Fibroblast of mammary gland (primary cell): ENCODE measurements at places on chromosomes 16 and 17.
A peak's percentile ranks its signal among the peaks of the same experiment; 100 is the strongest.

GRCh38 chr16:23858542-23858941, 22.8 kb downstream of the PRKCB start:
- DNase-seq: no peak

- no peak for DNase-seq
Observed at GRCh38 chr17:45108595-45109521, 23.5 kb downstream of the PLCD3 start.

- DNase-seq: no peak
Observed at GRCh38 chr16:22898131-22898530, 84.2 kb downstream of the HS3ST2 start.

DNA sequence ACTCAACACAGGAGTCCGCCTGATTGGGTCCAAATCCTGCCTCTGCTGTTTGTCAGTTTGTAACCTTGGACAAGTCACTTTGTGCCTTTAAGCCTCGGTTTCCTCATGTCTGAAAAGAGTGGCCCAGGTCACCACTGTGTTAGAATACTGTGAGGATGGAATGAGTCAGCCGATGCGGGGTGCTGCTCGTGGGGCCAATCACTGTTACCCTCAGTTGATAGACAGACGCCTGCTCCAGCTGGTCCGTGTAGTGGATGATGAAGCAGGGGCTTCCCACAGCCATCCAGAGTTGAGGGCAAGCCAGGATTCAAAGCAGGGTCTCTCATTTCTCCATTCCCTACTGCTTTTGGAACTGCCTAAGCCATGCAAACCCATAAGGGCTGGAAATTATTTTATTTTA, 5.8 kb downstream of the FBXL19 start:
- no peak for DNase-seq

DNA sequence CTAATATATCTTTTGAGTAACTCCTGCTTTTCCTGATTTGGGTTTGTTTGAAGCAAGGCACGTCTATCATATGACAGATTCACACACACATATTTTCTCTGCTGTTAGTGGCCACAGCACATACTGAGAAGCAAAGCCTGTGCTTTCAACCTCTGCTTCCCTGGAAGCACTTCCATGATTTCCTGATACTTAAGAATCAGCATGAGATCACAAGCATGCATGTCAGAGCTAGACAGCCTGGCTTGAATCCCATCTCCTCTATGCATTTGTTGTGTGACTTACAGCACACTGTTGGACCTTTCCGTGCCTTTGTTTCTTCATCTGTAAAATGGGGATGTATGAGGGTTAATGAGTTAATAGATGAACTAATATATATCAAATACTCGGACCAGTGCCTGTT, 151.1 kb upstream of the NOL11 start:
- DNase-seq: no peak

DNA sequence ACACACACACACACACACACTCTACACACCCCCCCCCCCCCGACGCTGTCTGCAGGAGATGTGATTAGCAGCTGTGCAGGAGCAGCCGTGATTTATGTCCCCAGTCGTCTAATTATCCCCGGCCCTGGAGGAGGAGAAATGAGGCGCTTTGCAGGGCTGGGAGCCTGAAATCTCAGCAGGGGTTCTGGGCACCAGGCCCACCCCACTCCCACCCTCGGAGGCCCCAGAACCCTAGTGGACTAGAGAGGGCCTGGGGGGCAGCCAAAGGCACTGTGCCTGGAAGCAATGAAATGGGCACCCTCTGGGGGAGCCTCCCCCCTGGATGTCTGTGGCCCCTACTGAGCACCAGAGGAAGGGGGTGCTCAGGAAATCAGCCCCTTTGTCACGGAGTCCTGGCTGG, 134.2 kb upstream of the CIBAR2 start:
- DNase-seq: no peak

GRCh38 chr17:29368926-29369325, 21.2 kb upstream of the TAOK1 start:
- no peak for DNase-seq

- no peak for DNase-seq
Observed at GRCh38 chr16:15517743-15518377, 83.5 kb downstream of the BMERB1 start.

GRCh38 chr17:29246628-29247027, at the start of gene CRYBA1:
CRYBA1 (plus strand) TSS chr17:29246859; CDS start chr17:29246864, 5 bp downstream.
- DNase-seq: no peak

DNA sequence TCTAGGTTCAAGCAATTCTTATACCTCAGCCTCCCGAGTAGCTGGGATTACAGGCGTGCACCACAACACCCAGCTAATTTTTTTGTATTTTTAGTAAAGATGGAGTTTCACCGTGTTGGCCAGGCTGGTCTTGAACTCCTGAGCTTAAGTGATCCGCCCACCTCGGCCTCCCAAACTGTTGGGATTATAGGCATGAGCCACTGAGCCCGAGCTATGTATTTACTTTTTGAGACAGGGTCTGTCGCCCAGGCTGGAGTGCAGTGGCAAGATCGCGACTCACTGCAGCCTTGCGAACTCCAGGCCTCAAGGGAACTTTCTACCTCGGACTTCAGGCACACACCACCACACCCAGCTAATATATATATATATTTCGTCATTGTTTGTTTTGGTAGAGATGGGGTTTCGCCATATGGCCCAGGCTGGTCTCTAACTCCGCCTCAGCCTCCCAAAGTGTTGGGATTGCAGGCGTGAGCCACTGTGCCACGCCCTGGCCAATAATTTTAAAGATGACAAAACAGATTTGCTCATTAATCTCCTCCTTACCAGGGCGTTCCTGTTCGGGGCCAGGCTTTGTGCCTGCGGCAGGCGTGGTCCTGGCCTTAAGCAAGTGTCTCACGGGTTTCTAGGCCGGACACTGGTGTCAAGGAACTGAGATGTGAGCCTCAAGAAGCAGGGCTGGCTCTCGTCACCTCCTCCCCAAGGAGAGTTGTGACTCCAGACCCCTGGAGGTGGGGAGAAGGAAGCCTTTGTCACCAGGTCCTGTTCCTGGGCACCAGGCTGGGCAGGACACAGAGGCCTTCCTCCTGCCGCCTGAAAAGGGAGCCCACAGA, 4.3 kb upstream of the NPW start:
- DNase-seq: peak; percentile 69

DNA sequence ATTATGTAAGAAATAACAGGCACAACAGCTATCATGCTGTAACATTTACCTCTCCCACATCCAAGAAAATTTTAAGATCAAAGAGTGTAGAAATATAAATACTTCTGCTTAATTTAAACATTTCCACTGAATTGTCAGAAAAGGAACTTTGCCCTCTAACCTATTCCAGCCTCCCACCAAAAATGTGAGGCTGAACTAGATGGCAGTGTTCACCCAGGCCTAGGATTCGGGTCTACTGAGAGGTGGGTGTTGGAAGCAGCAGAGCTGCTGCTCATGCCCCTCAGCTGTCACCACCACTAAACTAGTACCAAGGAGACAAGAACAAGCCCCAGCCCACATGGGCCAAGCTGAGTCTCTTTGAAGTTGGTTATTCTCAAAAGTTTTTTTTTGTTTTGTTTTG, 11.3 kb downstream of the CIAPIN1 start:
- no peak for DNase-seq

GRCh38 chr16:11016524-11016988, 72.2 kb downstream of the CLEC16A start:
- no peak for DNase-seq

- peak; percentile 83 for DNase-seq
Observed at GRCh38 chr17:60641810-60642220, 35.8 kb upstream of the BCAS3 start.

- no peak for DNase-seq
Observed at GRCh38 chr17:80108036-80108971, 6.9 kb downstream of the GAA start.

DNA sequence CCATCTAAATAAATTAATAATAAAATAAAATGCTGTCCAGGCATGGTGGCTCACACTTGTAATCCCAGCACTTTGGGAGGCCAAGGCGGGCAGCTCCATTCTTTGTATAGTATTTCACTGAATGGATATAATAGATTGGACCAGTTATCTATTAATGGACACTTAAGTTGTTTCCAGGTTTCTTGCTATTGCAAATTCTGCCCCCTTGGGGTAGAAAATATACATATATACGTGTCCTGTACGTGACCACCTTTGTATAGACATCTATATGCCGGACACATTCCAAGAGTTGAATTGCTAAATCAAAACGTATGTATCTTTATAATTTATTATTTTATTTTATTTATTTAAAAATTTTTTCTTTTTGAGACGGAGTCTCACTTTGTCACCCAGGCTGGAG, 3.9 kb upstream of the EXOC7 start:
- DNase-seq: peak; percentile 22

DNA sequence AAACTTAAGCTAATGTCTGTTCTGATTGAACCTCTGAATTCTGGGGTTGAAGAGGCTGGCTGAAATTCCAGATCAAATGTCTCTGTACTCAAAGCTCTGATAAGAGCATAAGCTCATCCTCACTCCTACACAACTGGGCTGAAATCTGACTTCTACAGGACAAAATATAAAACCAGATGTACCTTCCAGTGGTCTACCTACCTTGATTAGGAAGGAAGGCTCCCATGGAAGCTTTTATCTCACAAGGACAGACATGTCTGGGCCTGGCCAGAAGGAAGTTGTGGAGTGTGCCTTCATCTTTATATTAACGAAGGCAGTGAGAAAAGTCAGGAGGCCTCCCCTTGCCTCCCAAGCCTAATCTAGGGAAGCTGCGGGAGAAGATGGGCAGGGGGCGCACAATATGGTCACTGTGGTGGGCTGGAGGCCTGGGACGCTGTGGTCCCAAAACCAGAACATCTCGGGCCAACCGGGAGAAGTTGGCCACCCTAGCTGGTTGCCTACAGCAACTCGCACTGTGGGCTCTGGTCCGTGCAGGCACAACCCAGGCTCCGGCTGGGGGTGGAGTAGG, 55.6 kb upstream of the LRRC37A3 start:
- DNase-seq: no peak

DNA sequence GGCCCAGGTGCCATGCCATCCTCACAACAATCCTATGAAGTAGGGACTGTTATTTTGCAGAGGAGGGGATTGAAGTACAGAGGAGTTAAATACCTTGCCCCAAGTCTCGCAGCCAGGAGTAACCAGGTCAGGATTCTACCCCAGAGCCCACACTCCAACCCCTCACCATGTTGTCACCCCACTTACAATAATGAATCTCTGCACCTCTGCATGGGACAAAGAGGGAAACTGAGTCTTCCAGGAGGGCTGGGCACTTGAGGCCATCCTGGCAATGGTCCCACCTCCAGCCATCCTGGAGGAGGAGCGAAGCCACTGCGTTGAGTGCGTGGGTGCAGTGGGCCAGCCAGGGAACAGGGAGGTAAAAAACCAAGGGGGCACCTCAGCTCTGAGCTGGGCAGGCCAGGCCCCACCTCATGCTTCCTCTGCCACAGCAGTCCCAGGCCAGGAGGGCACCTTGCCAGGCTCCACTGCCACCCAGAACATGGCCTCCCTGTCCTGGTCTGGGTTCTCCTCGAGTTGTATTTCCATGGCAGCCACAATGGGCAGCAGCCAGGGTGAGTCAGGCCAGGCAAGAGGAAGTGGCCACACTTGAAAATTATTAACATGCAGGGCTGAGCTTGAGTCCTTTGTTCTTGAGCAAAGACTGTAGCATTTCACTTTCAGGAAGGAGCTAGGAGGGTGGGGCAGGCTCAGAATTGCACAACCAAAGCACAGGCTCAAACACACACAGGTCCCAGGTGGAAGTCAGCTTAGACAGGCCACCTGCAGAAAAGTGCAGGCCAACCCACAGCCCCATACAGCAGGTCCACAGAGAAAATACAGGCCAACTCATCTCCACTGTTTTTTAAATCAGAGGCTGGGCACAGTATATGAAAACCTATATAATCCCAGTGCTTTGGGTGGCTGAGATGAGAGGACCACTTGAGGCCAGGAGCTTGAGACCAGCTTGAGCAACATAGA, 52.1 kb downstream of the CUEDC1 start:
- DNase-seq: peak; percentile 85

DNA sequence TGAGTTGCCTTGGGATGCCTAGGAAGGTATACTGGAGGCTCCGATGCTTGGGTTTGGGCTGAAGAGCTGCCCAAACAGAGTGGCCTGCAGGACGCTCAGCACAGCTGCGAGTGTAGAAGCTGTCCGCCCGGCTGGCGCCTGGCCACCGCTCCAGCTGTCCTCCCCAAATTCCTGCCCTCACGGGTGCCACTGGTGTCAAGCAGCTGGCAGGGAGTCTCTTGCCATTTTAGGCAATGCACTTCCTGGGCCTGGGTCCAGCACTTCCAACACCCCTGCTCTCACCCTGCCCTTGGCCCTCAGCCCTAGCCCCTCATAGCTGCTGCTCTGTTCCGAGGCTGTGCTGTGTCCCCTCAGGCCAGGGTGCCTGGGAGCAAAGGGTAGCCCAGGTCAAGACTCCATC, 5.2 kb upstream of the PKMYT1 start:
- DNase-seq: no peak

DNA sequence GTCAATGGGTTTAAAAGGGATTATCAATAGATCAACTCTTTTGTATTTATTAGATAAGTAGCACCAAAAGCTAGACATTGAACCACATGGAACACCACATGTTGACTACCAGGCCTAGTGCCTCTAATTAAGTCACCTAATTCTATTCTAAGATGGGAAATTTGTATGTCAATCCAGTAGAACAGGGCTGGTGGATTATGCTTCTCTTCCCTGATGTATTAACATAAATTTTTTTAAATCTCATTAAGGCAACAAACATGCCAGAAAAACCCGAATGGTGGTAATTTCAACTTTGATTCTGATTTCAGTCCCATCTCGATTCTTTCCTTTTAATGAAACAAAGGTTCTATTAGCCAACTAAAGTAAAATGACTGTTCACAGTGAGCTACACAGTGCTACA, 92.6 kb downstream of the KANSL1 start:
- no peak for DNase-seq

DNA sequence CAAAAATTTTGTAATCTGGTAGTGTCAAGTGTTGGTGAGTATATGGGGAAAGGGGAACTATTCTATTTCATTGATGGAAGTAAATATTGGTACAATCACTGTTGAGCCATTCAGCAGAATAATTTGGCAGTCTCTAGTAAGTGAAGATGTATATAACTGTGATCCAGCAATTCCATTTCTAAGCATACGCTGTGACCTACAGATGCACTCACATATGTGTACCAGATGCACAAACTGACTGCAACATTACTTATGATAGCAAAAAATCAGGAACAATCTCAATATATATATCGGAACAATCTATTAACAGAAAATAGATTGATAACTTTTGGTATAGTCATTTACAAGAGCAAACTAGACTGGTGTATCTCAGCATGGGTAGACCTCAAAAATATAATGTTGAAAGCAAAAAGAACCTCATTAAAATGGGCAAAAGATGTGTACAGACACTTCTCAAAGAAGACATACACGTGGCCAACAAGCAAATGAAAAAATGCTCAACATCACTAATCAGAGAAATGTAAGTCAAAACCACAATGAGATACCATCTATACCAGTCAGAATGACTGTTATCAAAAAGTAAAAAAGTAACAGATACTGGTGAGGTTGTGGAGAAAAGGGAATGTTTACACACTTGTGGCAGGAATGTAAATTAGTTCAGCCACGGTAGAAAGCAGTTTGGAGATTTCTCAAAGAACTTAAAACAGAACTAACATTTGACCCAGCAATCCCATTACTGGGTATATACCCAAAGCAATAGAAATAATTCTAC, 20.7 kb downstream of the ADAP2 start:
- no peak for DNase-seq
